Adrenal gland (tissue), 19 donors: ENCODE measurements at places on chromosomes 6 and 20. TPM values are rescaled to one million over a fixed set of nuclear protein-coding genes. Genes with fewer than 3 reads are reported as not detected.

Gene YWHAB
- 144 TPM for total RNA-seq

GRCh38 chr20:47801079-47801478 is 15.8 kb upstream of the SULF2 start:
- no peak for DNase-seq
- H3K27me3 ChIP-seq: peaks cover 6% of the 10 kb centered on the region
- H3K4me3 ChIP-seq: no peak overlapping the region
- no peak overlapping the region for H3K27ac ChIP-seq
- no peaks in the 10 kb centered on the region for H3K4me1 ChIP-seq

GRCh38 chr6:47048638-47049037 is 6.5 kb upstream of the ADGRF1 start:
- no peak for DNase-seq
- H3K4me3 ChIP-seq: no peak overlapping the region
- no peak overlapping the region for H3K27ac ChIP-seq
- no peaks in the 10 kb centered on the region for H3K36me3 ChIP-seq

- H3K36me3 ChIP-seq: no peaks in the 10 kb centered on the region
- no peak overlapping the region for H3K4me3 ChIP-seq
- DNase-seq: no peak
Measured at GRCh38 chr20:25071734-25072133, 10.2 kb downstream of the VSX1 start.

- DNase-seq: no peak
- no peaks in the 10 kb centered on the region for H3K27me3 ChIP-seq
- H3K36me3 ChIP-seq: no peaks in the 10 kb centered on the region
- no peak overlapping the region for H3K4me3 ChIP-seq
- peaks cover 6% of the 10 kb centered on the region for H3K4me1 ChIP-seq
Measured at GRCh38 chr6:69668916-69669315, 127.9 kb downstream of the LMBRD1 start.
